ENCODE measurements at places on chromosomes 2 and 18.

GRCh38 chr2:101892377-101892776 lies 99.4 kb upstream of the IL1R2 start:
- no peak for DNase-seq

- no peak for DNase-seq
Observed at GRCh38 chr18:50879302-50880118, 592 bp downstream of the ME2 start.

DNA sequence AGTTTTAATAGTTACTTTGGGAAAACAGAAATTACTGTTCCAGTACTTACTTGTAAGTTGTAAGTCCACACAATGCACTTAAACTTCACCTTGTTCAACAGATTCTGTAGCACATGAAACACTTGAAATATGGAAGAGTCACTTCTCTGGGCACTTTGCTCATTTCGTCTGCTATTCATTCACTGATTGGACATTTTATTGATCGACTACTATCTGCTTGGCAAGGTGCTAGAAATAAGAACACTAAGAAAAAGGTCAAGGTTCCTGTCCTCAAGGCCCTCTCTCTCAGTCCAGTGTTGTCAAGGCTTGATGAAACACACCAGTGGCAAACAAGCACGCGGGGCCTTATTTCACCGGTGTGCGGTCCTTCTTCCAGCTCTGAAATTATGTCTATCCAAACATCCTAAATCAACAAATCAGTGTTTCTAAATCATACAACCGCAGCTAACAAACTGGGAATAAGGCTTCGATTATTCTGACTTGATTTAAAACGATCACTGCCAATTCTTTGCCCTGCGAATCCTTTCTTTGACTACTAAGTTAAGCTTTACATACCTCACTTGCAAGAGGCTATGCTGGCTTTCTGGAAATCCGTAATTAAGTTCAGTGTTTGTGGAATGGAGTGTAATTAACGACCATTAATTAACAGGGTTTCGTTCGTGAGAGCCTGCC lies 780 bp upstream of the ITGAV start:
- DNase-seq = no peak

DNA sequence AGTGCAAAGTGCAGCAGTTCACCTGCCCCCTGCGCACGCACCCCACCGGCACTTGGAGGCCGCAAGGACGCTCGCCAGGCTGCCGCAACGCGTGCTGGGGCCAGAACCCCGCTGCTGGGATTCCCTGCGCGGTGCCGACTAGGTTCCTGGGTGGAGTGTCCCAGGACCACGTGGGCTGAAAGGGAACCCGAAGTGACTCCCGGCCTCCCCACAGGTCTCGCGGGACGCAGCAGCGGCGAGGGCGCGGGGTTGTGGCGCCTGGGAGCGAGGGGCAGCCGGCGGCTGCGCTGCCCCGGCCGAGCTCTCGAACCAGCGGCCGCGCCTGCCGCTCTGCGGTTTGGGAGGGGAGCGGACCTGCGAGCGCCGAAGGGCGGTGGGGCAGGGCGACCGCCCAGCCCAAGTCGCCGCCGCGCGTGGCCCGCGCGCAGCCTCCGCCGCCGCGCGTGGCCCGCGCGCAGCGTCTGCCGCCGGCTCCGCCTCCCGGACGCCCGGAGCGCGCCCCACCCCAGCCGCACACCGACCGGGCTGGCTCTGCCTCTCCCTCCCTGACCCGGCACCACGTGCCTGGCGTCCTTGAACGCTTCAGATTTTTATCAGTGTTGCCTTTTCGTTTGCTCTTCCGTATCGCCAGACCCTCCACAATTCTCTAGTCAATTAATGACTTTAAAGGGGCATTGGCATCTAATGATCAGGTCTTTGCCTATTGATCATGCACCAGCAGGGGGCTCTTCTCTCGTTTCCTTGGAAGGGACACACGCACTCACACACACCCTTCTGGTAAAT lies at the start of gene FTCDNL1:
FTCDNL1 (minus strand) TSS at position 475 of the 783 bp plus-strand sequence. CDS start 2,230 bp downstream, outside the sequence.
- DNase-seq = peak; percentile 49

- no peak for DNase-seq
Observed at GRCh38 chr18:79321625-79322405, 73.9 kb upstream of the NFATC1 start.

DNA sequence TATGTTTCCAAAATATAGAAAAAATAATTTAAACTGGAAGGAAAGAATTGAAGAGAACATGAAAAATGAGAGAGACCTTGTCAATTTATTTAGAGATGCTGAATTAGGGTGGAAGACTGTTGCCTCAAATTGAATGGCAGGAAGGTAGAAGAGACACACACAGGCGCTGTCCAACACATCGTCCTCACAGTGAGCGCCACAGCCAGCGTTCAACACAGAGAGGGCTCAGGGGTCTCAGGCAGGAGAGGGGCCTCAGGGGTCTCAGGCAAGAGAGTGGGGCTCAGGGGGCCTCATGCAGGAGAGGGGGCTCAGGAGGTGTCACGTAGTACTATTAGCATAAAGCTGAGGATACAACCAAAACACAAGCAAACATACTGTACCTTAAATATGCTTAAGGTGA lies 65.7 kb downstream of the TMEM18 start:
- DNase-seq = no peak

Measured in T-helper 17 cell (primary cell).